ENCODE measurements at places on chromosomes 3 and 15.
A peak's percentile ranks its signal among the peaks of the same experiment; 100 is the strongest.

GRCh38 chr15:97955035-97955434 is 5.5 kb upstream of the ARRDC4 start:
- no peak overlapping the region for H3K4me3 ChIP-seq
- H3K36me3 ChIP-seq, result no peaks in the 10 kb centered on the region
- H3K27me3 ChIP-seq, result peaks cover 13% of the 10 kb centered on the region
- peaks cover 8% of the 10 kb centered on the region for H3K4me1 ChIP-seq
- no peak overlapping the region for H3K27ac ChIP-seq

DNA sequence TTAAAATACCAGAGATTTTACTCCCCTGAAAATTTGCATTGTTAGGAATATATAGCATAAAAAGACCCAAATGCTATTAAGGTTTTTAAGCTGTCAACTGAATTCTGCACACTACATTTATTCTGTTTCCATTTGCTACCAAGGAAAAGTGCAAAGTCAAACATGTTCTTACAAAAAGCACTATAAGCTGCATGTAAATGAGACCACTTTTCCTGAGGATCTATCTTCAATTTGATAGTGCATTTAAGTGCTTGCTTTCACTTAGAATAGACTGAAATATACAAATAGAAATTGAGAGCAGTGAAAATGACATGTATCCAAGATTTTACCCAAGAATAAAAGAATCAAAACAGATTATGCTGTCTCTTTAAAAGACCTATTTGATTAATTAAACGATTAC is 1216.2 kb downstream of the ROBO2 start:
- H3K4me1 ChIP-seq, result no peaks in the 10 kb centered on the region
- no peaks in the 10 kb centered on the region for H3K36me3 ChIP-seq
- DNase-seq, result no peak
- no peak overlapping the region for H3K27ac ChIP-seq
- no peak overlapping the region for H3K4me3 ChIP-seq

DNA sequence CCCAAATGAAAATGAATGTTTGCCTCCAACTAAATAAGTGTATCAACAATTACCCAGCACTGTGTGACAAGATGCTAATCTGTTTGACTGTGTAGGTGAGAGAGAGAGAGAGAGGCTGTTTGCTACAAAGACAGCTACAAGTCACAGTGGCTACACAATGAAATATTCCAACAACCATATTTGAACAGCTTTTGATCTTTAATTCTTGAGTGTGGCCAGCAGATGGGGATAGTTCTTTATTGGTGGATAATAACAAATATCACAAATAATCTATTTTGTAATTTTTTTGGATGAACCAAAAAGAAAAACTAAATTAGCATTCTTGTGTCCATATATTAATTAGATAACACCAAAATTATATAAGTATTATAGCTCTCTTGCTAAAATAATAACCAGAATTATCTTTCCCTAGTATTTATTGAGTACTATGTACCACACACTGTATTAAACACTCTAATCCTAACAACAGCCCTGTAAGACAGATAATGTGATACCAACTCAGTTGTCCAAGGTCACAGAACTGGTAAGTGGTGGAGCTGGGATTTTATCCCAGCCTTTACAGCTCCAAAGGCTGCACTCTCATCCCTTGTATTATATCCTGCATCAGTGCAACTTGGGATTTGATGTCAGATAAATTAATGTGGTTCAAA is 61.9 kb upstream of the C3orf80 start:
- H3K4me1 ChIP-seq, result peaks cover 3% of the 10 kb centered on the region
- no peak overlapping the region for H3K27ac ChIP-seq
- DNase-seq, result no peak
- H3K36me3 ChIP-seq, result no peaks in the 10 kb centered on the region

DNA sequence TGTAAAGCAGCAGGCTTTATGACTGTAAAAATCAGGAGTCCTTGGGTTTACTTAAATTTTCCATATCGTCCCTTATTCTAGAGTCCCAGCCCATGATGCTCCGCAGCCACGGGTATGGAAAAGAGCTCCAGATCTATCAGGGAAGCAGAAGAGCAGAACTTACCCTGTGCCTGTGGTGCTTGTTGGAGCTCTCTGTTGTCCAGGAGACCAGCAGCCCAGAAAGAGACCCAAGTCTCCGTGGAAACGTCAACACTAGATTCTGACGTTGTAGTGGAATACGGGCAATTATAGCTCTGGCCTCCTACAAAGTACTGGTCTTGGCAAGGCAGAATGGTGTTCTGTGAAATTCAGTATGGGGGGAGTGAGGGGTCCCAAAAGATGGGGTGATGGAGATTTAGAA is 2.0 kb downstream of the GMNC start:
- no peaks in the 10 kb centered on the region for H3K36me3 ChIP-seq
- H3K4me1 ChIP-seq, result peaks cover 3% of the 10 kb centered on the region
- no peak overlapping the region for H3K4me3 ChIP-seq
- peaks cover 52% of the 10 kb centered on the region for H3K27me3 ChIP-seq
- no peak overlapping the region for H3K27ac ChIP-seq

- peaks cover 63% of the 10 kb centered on the region for H3K4me1 ChIP-seq
- peak overlapping the region; percentile 46 for H3K27ac ChIP-seq
- no peak overlapping the region for H3K4me3 ChIP-seq
- H3K36me3 ChIP-seq, result peaks cover 78% of the 10 kb centered on the region
- H3K27me3 ChIP-seq, result no peaks in the 10 kb centered on the region
Observed at GRCh38 chr3:30682434-30683155, 76.2 kb downstream of the TGFBR2 start.

- DNase-seq, result no peak
- H3K4me3 ChIP-seq, result no peak overlapping the region
- peaks cover 2% of the 10 kb centered on the region for H3K27me3 ChIP-seq
- no peak overlapping the region for H3K27ac ChIP-seq
- H3K36me3 ChIP-seq, result no peaks in the 10 kb centered on the region
- H3K4me1 ChIP-seq, result no peaks in the 10 kb centered on the region
Observed at GRCh38 chr3:143601723-143602484, 246.4 kb downstream of the SLC9A9 start.

- H3K4me1 ChIP-seq, result peaks cover 4% of the 10 kb centered on the region
- no peak overlapping the region for H3K27ac ChIP-seq
- H3K36me3 ChIP-seq, result peaks cover 2% of the 10 kb centered on the region
- DNase-seq, result no peak
- H3K4me3 ChIP-seq, result no peak overlapping the region
Observed at GRCh38 chr3:62368705-62369475, 4.5 kb downstream of the FEZF2 start.

DNA sequence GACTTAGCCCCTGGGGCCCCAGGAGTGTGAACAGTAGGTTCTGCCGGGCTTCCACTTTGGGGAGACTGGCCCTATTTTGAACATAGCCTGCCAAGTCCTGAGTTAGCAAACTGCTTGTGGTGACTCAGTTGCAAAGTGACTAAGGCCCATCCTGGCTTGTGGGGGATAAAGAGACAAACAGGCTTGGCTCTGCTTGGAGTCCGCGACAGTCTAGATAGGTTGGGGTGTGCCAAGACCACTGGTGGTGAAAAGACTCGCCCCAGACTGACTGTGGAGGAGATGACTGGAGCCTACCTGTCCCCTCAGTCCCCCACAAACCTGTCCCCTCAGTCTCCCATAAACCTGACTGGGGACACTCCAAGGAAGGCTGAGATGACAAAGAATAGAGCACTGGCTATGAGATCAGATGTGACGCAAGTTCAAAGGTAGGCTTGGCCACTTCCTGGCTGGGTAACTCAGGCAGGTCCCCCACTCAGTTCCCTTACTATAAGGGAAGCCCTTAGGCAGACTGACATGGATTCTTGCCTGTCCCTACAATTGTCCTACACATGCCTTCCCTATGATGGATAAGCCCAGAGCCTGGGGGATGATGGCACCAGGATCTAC is 4.3 kb downstream of the DNASE1L3 start:
- peak; percentile 66 for DNase-seq
- no peaks in the 10 kb centered on the region for H3K36me3 ChIP-seq
- peaks cover 11% of the 10 kb centered on the region for H3K27me3 ChIP-seq
- no peak overlapping the region for H3K4me3 ChIP-seq
- peaks cover 7% of the 10 kb centered on the region for H3K4me1 ChIP-seq

DNA sequence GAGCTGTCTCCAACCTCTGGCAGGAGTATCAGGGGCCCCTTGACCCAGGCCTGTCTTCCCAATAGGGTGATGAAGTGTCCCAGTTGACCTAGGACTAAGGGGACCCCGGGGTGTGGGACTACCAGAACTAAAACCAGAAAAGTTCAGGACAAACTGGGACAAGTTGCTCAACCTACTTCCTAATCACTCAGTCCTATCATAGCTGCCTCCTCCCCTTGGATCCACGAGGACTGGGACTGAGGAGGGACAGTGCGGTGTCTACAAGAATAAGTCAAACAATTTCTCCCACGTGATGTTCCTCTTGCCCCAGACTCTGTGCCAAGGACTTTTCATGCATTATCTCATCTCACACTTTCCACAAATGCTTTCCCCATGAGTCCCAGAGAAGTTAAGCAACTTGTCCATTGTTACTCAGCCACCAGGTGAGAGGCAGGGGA is 49.4 kb upstream of the SLCO2A1 start:
- no peak for DNase-seq
- no peaks in the 10 kb centered on the region for H3K4me1 ChIP-seq
- H3K27ac ChIP-seq, result no peak overlapping the region
- H3K4me3 ChIP-seq, result no peak overlapping the region
- no peaks in the 10 kb centered on the region for H3K36me3 ChIP-seq

DNA sequence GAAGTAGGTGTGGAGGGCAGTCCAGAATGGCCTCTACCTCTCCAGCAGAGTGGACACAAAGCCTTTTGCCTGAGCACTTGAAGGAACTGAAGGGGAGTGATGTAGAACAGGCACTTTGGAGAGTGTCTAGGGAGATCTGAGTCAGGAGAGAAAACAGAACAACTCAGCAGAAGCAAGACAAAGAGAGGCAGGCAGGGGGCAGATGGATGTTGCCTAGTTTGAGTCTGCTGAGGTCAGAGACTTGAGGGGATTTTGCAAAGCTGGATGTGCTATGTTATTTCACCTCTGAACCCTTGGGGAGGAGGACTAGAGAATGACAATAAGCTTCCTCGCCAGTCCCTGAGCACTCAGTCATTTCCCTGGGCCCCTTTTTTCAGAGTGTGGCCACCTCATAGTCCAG is 366.4 kb downstream of the EPHB1 start:
- no peak overlapping the region for H3K4me3 ChIP-seq
- H3K27ac ChIP-seq, result no peak overlapping the region
- H3K4me1 ChIP-seq, result no peaks in the 10 kb centered on the region
- no peak for DNase-seq
- no peaks in the 10 kb centered on the region for H3K36me3 ChIP-seq

- peaks cover 8% of the 10 kb centered on the region for H3K4me1 ChIP-seq
- DNase-seq, result no peak
- H3K27me3 ChIP-seq, result peaks cover 21% of the 10 kb centered on the region
- H3K27ac ChIP-seq, result no peak overlapping the region
Observed at GRCh38 chr3:43106293-43106628, 382 bp upstream of the POMGNT2 start.

GRCh38 chr3:24002129-24002528 is 57.0 kb downstream of the NR1D2 start:
- no peak for DNase-seq
- H3K36me3 ChIP-seq, result no peaks in the 10 kb centered on the region
- H3K27me3 ChIP-seq, result peaks cover 13% of the 10 kb centered on the region

DNA sequence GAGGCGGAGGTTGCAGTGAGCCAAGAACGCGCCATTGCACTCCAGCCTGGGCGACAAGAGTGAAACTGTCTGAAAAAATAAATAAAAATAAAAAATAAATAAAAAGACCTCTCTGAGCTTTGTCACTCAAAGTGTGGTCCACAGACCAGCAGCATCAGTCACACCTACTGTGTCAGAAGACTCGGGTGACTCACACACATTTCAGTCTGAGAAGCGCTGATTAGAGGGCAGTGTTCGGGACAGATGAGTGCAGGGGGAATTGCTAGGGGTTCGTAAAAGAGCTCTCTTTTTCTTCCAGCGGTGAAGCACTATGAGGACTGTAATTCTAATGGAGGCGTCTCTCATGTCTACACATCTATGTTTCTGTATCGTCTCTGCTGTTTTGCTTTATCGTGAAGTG is 5.7 kb downstream of the PODXL2 start:
- no peak overlapping the region for H3K27ac ChIP-seq
- peaks cover 21% of the 10 kb centered on the region for H3K4me1 ChIP-seq
- DNase-seq, result no peak

DNA sequence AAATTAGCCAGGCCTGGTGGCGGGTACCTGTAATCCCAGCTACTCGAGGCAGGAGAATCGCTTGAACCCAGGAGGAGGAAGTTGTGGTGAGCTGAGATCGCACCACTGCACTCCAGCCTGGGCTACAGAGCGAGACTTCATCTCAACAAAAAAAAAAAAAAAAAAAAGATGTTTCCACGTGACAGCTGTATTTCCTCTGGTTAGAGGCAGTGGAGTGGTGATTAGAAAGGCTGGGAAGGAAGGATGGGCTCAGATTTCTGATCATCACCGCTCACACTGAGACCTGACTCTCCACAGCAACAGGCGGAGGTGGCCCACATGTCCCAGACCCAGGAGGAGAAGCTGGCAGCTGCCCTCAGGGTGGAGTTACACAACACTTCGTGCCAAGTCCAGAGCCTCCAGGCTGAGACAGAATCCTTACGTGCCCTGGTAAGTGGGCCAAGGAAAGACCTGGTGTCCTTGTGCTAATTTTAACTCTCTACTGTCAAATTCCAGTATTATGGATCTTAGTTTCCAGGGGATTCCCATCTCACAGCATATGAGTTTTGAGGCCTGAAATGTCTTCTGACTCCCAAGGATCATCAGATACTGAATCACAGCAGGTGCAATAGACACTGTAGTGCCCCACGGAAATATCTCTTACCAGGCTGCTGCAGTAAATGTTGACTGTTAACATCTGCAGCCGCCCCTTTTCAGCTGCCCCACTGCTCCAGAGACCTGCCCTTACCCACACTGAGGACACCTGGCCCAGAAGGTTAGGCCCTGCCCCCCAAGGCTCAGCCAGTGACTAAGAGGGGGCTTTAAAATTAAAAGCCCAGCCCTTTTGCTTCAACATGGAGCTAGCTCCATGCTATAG is 66.9 kb downstream of the BFSP2 start:
- H3K27ac ChIP-seq, result no peak overlapping the region
- no peak for DNase-seq

- no peak for DNase-seq
- H3K27ac ChIP-seq, result no peak overlapping the region
- peaks cover 8% of the 10 kb centered on the region for H3K4me1 ChIP-seq
- H3K4me3 ChIP-seq, result no peak overlapping the region
- peaks cover 46% of the 10 kb centered on the region for H3K27me3 ChIP-seq
Observed at GRCh38 chr15:75745305-75745704, 32.7 kb upstream of the CSPG4 start.

DNA sequence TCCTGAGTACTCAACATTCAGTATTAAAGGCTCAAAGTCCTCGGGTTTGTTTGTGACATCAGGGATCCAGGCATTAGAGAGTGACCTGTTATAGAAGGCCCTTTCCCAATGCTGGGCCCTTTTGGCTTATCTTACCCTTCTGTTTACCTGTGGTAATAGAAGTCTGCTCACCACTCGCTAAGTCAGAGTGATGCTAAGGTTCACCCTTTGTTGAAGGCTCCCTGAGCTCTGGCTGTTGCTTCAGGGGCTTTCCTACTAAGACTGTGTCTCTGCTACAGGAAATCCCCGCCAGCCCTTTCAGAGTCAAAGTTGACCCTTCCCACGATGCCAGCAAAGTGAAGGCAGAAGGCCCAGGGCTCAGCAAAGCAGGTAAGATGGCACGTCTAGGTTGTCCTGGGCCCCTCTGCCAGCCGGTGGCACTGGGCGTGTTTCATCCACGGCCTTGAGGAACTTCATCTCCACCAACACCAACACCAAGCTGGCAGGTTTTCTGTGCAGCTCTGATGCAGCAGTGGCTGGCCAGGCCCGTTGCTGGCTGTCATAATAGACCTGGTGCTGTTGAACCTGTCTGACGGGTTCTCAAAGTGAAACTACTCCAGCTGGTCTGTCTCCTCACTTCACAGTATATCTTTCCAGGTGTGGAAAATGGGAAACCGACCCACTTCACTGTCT is 99.1 kb downstream of the DNASE1L3 start:
- no peak overlapping the region for H3K4me3 ChIP-seq
- peaks cover 16% of the 10 kb centered on the region for H3K4me1 ChIP-seq
- DNase-seq, result no peak
- H3K27ac ChIP-seq, result no peak overlapping the region

All from T-helper 2 cell treated with Interferon-gamma antibody and Interleukin-4, amounts not matched to agents 5 μg/mL and 100 μg/mL, for 36 hours (primary cell).